ENCODE measurements at places on chromosomes 7 and 10. TPM values are rescaled to one million over a fixed set of nuclear protein-coding genes. Genes with fewer than 3 reads are reported as not detected.
A peak's percentile ranks its signal among the peaks of the same experiment; 100 is the strongest.

The C10orf53 gene
- 0.16 TPM for total RNA-seq

The ARHGEF35 gene
- total RNA-seq: 3.6 TPM

DNA sequence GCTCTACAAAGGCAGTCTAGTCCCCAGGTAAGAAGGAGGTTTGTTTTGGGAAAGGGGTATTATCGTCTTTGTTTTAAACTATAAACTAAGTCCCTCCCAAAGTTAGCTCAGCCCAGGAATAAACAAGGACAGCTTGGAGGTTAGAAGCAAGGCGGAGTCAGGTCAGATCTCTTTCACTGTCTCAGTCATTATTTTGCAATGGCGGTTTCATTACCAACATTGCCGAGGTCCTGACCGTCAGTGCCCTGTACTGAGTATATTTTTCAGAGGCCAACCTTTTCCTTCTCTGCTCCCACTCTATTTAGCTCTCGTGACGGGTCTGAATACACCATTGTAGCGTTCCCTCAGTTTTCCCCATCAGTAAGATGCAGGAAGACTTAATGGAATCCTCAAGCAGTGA, 184.5 kb downstream of the PRKCQ start:
- no peak overlapping the region for H3K27ac ChIP-seq
- H3K4me1 ChIP-seq: peaks cover 20% of the 10 kb centered on the region
- no peak for DNase-seq
- peaks cover 26% of the 10 kb centered on the region for H3K36me3 ChIP-seq
- H3K27me3 ChIP-seq: no peaks in the 10 kb centered on the region

- H3K36me3 ChIP-seq: no peaks in the 10 kb centered on the region
- peaks cover 15% of the 10 kb centered on the region for H3K27me3 ChIP-seq
- H3K4me1 ChIP-seq: no peaks in the 10 kb centered on the region
- no peak for DNase-seq
- no peak overlapping the region for H3K27ac ChIP-seq
These were observed 152.8 kb downstream of the AMPH start for GRCh38 chr7:38478404-38478803.

DNA sequence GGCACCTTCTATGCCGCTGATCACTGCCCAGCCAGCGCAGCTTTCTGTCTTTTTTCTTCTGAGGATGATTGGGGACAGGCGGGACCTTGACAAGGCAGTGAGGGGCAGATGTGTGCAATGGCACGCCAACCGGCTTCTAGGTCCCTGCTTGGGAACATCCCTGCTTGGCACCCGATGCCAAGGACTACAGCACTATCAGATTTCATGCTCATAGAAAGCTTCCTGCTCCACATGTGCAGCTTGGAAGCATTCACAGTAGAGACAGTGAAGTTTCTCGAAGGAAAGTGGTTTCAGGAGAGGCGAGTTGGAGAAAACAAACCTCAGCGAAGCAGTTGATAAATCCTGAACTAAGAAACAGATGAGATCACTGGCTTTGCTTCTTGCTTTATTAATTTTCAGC, 267.5 kb upstream of the HABP2 start:
- no peak for DNase-seq
- H3K27ac ChIP-seq: no peak overlapping the region
- H3K4me1 ChIP-seq: no peaks in the 10 kb centered on the region
- no peak overlapping the region for H3K4me3 ChIP-seq
- H3K36me3 ChIP-seq: no peaks in the 10 kb centered on the region

DNA sequence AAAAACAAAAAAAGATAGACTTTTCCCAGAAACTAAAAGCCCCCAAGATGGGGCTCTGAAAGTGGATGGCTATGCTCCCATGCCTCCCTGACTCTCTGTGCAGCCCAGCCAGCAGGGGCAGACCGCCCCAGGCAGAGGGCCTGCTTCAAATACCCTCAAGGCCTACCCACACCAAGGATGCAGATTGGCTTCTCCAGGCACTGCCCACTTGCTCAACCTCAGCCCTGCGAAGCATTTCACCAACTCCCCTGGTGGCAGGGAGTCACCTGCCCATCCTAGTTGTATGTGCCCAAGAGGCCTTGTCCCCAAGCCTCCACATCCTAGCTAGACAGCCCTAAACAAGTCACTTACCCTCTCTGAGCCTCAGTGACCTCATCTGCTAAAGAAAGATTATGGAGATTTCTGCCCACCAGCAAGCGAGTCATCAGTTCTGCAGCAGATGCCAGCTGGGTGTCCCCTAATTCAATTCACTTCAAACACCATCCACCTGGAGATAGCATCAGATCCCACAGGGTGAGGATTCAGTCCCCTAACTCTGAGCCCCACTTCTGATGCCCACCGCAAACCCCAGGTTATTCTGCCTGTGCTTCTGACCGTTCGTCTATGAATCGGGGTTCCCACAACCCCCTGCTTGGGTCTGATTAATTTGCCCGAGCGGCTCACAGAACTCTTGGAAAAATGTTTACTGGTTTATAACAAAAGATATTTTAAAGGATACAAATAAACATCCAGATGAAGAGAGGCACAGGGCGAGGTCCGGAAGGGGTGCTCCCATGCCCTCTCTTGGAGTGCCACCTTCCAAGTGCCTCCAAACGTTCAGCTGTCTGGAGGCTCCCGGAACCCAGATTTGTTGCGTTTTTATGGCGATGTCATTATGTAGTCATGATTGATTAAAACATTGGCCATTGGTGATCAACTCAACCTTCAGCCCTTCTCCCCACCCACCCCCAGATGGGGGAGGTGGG, 18.6 kb upstream of the ZMIZ1 start:
- H3K4me3 ChIP-seq: peak overlapping the region; percentile 63
- DNase-seq: no peak
- peak overlapping the region; percentile 87 for H3K27ac ChIP-seq
- H3K27me3 ChIP-seq: no peaks in the 10 kb centered on the region

DNA sequence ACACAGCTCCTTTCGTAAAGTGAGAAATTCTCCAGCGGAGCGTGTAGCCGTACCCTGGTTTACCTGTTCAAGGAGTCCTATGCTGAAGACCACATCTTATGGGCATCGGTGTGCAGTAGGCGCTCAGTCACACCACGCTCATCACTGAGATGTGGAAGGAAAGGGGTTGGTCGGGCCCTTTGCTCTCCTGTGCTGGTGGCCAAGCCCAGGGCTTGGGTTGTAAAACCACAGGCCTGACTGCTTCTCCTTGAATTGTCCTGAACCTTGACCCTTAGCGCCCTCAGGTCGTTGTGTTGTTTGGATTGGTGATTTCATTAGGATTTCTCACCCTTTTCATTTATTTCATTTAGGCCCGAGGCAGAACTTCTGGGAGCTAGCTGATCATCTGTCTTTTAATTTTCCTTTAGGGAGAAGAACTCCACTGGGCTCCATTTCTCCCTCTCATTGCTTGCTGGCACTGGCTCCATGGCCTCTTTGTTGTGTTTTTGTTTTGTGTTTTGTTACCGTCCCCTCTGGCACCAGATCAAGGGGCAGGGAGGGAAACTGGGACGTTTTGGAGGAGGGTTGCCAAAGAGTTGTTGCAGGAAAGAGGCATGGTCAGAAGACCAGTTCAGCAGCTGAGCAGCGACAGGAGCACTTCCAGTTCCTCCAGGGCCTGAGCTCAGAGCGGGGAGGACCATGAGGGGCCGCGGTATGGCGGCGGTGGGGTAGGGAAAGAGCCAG, 511.4 kb upstream of the GALNT17 start:
- H3K27me3 ChIP-seq: no peaks in the 10 kb centered on the region
- H3K27ac ChIP-seq: no peak overlapping the region
- DNase-seq: no peak
- H3K36me3 ChIP-seq: no peaks in the 10 kb centered on the region
- no peaks in the 10 kb centered on the region for H3K4me1 ChIP-seq
- H3K4me3 ChIP-seq: no peak overlapping the region

DNA sequence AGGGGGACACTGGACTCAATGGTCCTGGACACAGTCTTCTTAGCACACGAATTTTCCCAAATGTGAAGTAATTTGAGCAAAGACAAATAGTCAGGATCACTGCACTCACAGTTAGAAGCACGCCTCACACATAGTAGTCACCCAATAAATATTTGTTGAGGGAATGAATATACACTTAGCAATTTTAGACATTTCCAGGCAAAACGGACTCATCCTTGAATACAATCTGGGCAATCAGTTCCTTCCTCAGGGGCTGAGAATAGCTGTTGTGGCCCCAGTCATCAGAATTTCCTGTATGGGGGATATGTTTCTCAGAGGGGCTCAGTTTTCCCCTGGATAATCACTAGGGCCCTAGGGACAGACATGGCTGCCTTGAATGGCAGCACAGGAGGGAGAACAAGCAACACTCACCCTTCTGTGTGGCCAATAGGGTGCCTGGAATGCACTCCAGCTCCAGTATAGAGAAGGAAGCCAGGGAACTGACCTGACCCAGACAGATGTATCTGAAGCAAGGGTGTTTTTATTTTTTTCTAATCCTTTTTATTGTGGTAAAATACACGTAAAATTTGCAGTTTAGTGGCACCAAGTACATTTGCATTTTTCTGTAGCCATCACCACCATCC, 282.7 kb upstream of the ZNF32 start:
- no peaks in the 10 kb centered on the region for H3K36me3 ChIP-seq
- no peak overlapping the region for H3K4me3 ChIP-seq
- peaks cover 3% of the 10 kb centered on the region for H3K27me3 ChIP-seq
- no peaks in the 10 kb centered on the region for H3K4me1 ChIP-seq
- H3K27ac ChIP-seq: no peak overlapping the region
